ENCODE measurements at places on chromosomes 3 and 15.

GRCh38 chr3:192212979-192213378 is 514.4 kb downstream of the FGF12 start:
- DNase-seq: no peak

DNA sequence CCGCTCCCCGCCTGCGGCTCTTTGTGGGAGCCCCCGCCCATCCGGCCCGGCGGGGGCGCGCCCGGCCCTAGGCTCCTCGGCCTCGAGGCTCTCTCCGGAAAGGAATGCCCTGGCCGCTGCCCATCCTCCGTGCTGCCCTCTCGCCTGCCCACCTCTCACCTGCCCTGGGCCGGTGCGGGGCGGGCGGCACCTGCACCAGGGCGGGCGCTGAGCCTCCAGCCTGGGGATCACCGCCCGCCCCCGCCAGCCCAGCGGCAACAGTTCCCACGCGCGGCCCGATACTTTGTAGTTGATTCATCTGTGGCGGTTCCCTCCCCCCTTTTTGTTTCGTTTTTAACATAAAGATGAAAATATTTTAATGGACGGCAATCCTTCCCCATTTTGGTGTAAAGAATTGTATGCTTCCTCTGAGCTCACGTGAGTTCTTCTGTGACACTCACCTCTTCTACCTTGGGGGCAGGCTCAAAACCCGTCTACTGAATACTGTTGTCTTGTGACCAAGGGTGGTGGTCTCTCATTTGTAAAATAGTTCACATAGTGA is 1.9 kb downstream of the KLF13 start:
- DNase-seq: peak; percentile 68

GRCh38 chr15:94367726-94368535 is 136.6 kb downstream of the MCTP2 start:
- no peak for DNase-seq

- DNase-seq: no peak
Measured at GRCh38 chr15:77112838-77113504, 42.1 kb upstream of the TSPAN3 start.

DNA sequence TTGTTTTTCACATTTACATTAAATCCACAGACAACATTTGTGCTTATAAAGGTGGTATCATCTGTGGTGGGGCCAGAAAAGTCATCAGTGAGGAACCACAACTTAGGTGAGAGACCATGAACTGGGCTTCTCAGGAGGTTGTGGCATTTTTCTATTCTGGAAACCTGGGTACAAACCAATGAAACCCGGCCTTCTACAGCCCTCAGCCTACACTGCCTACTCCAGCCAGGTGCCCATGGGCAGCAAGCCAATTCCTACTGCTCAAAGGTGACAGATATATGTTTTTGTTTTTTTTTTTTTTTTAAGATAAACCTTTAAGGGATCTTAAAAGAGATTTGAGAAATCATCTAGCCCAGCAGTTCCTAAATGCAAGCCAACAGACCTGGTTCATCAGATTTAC is 20.3 kb downstream of the SPG21 start:
- no peak for DNase-seq

DNA sequence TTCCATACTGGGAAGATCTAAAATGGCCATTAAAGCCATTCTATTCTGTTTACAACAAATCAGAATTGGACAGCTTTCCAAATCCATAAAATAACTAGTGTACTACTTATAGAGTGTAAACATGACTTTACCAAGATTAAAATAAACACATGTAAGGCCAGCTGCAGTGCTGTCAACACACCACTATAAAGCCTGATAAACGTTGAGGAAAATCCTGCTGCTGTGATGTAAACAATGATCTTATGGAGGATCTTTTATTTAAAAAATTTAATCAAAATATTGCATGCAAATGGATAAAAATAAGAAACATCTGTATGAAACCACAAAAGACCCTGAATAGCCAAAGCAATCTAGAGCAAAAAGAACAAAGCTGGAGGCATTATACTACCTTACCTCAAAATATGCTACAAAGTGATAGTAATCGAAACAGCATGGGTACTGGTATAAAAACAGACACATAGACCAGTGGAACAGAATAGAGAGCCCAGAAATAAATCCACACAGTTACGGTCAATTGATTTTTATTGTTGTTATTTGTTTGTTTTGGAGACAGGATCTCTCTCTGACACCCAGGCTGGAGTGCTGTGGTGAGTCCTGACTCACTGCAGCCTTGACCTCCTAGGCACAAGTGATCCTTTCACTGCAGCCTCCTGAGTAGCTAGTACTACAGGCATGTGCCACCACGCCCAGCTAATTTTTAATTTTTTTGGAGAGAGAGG is 428.8 kb upstream of the C2CD4B start:
- no peak for DNase-seq

- no peak for DNase-seq
Measured at GRCh38 chr3:60399861-60400845, 851.1 kb downstream of the FHIT start.

DNA sequence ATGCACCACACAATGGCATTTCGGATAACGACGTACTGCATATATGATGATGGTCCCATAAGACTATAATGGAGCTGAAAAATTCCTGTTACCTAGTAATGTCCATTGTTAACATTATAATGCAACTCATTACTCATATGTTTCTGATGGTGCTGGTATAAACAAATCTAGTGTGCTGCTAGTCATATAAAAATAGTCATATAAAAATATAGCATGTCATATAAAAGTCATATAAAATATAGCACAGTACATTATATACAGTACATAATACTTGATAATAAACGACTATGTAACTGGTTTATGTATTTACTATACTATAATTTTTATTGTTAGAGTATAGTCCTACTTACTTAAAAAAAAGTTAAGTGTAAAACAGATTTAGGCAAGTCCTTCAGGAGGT is 50.6 kb downstream of the HACD2 start:
- no peak for DNase-seq

DNA sequence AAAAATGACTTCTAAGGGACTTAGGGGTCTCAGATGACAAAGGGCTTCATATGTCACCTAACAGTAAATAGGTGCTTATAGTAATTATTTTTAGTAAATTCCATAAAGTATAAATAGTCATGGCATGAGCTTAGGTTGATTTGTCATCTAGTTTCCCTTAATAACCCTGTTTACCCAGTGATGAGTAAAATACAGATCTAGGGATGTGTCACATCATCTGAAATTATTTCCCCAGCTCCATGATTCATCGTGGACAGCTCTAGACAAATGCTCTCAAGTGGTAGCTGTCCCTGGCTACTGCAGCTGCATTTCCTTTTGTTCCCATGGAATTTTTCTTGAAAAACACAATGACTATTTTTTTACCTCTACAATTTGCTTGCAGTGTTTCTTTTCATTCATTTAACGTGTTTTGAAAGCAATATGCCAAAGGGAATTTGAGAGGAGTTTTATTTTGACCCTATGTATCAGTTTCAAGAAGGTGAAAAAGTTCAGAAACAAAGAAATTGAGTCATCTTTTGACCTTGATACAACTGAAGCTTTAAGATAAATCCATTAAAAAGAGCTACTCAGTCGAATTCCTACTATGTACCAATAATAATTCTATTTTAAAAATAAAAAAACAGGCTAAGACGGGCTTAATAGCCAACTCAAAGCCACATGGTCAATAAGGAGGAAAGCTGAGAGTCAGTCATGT is 241.6 kb downstream of the KCNMB2 start:
- DNase-seq: no peak

DNA sequence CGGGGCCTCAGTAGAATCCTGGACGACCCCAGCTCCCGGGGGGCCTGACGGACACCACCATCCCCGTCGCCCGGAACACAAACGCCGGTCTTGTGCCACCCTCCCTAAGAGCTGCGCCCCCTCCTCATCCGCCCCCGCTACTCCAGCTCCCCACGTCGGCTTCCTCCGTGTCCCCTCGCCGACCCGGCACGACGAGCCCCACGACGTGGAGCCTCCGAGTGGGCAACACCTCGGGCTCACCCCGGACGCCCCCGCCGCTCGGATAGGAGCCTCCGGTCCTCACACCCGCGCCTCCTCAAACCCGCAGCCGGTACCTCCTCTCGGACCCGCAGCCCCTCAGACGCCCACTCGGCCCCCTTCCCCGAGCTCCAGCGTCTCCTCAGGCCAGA is 525 bp downstream of the NPTN start:
- DNase-seq: no peak

GRCh38 chr15:64869501-64869900 is 27.8 kb downstream of the PLEKHO2 start:
- no peak for DNase-seq

- DNase-seq: no peak
Measured at GRCh38 chr15:42577514-42578031, 2.2 kb downstream of the STARD9 start.

GRCh38 chr3:119498186-119499011 is at the start of gene TIMMDC1:
TIMMDC1 (plus strand) TSS chr3:119498547; CDS start chr3:119498734, 187 bp downstream.
- DNase-seq: peak; percentile 95

- no peak for DNase-seq
Measured at GRCh38 chr3:38638354-38638753, 11.1 kb downstream of the SCN5A start.

DNA sequence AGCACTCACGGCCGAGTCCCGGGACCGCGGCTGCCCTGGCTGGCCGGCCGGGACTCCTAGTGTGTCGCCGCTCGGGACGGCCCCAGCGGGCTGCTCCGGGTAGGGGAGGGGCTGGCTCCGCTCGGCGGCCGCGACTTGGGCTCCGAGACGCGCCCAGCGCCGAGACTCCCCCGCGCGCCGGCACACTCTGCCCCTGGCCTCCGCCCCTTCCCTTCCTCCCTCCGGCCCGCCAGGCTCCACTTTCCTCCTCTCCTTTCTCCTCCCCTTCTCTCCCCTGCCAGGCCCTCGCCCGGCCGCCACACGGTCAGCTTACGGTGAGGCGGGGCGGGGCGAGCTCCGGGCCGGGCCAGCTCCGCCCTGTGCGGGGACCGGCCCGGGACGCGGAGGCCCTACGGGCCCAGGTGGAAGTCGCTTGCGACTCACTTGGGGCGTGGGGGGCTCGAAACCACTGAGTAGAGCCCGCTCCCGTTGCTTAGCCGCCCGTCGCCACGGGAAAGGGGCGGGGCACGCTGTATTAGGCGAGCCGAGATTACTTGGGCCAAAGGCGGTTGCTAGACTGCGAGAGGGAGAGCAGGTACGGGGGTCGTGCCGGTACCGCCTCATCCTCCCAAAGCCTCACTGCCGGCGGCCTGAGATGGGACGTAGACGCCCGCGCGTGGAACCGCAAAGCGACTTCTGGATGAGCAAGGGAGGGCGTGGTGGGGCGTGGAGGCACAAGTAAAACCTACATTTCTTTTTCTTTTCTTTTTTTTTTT is at the start of gene ITGB5:
TSS of gene ITGB5 (minus strand) at position 189 of the 755 bp plus-strand sequence. CDS start 365 bp downstream, outside the sequence.
- no peak for DNase-seq

DNA sequence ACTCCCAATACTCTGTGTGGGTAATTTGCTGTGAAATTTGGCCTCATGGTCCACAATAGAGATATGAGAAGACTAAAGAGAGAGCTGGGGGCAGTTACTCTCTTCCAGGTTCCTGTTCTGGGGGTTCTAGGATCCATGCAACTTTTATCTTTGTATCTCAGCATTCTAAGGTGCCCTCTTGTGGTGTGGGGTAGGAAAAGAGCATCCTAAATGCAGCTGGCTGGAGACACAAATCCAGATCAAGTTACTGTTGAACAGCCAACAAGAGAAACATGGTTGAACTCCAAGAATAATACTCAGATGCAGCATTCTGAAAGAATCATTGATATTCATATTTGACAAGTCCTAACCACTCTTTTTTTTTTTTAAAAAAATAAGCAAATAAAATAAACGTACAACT is 238.2 kb downstream of the GREM1 start:
- no peak for DNase-seq

GRCh38 chr3:31999907-32000439 is 18.4 kb downstream of the ZNF860 start:
- no peak for DNase-seq

DNA sequence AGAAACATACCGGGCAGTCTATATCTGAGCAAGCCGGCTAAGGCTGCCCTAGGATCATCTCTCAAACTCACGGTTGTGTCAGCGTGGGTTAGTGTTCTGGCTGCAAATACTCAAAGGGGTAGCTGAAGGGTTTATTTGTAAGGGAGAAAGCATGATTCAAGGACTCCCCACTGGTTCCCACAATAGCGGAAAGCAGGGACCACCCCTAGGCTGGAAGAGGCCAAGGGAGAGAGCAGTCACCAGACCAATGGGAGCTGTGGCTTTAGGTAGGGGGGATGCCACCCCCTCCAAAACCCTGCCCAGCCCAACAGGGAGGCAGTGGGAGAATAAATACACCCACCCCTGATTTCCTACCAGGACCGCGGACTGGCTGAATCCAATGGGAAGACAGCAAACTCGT is 7.3 kb upstream of the LMCD1 start:
- no peak for DNase-seq

DNA sequence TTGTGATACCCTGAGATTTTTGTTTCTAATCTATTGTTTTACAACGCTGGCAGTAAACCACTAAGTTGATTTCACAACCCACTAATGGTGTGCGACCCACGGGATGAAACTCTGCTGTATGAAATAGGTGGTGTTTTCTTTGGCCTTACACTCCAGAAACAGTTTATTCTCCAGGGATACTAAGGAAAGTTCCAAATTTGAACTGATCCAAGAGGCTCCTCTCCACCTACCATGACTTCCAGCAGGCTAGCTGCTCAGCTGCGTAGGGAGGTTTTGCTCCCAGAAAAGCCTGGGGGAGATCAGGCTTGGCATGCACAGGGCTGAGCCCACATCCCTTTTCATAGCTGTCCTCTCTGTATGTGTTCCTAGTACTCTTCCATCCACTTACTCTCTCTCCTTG is 71.5 kb downstream of the FAM174B start:
- DNase-seq: no peak

DNA sequence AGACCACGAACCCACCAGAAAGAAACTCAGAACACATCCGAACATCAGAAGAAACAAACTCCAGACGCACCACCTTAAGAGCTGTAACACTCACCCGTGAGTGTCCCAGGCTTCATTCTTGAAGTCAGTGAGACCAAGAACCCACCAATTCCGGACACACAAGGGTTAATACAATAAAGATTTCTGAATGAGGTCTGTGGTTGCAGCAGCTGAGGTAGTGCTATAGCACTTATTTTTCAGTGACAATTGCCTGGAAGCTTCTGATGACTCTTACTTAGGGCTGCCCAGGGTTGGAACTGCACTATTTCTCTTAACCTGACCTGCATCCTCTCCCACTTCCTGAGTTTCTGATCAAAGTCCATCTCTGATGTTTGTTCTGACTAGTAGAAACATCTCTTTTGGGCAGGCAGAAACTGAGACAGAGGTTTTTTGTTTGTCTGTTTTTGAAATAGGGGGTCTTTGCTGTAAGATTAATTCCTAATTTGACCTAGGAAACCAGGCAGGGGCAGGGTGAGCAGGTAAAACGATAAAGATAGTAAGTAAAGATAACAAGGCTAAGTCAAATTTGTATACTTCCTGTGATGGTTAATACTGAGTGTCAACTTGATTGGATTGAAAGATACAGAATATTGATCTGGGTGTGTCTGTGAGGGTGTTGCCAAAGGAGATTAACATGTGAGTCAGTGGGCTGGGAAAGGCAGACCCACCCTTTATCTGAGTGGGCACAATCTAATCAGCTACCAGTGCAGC is 169.1 kb downstream of the GAP43 start:
- no peak for DNase-seq

GRCh38 chr15:67936258-67936657 is 96.4 kb upstream of the RNU6-1 start:
- no peak for DNase-seq

DNA sequence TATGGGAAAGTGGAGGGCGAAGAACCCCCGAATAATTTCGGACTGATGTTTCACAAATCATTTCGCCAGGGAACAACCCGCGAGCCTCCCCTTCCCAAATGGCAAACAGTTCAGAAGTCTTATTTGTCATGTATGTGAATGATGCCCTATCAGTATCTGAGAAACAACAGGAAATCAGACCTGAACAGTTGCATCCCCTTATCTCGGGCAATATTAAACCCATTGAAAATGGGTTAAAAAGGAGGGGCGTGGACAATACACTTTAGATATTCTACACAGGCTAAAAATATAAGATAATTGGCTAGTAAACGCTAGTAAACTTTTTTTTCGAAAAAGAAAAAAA is 1003.3 kb upstream of the NR2F2 start:
- DNase-seq: no peak
